Activated CD8-positive, alpha-beta memory T cell treated with anti-CD3 and anti-CD28 coated beads for 36 hours (primary cell): ENCODE measurements at places on chromosomes 4 and X. TPM values are rescaled to one million over a fixed set of nuclear protein-coding genes. Genes with fewer than 3 reads are reported as not detected.

The C4orf50 gene
- 0.19 TPM for total RNA-seq

The ATG4A gene
- 9.4 TPM for total RNA-seq

The GPC3 gene
- not detected for total RNA-seq

The FUNDC1 gene
- 10.5 TPM for total RNA-seq

The EREG gene
- total RNA-seq: not detected

The TEX11 gene
- not detected for total RNA-seq

The KLHL2 gene
- 27.0 TPM for total RNA-seq

The GABRA4 gene
- total RNA-seq: not detected

The GUCY1B1 gene
- total RNA-seq: 0.08 TPM

The DCAF4L1 gene
- 0.25 TPM for total RNA-seq

The FBXL5 gene
- 29.6 TPM for total RNA-seq

The STOX2 gene
- total RNA-seq: not detected

The SPIN4 gene
- total RNA-seq: 6.0 TPM

The XAGE1A gene
- total RNA-seq: not detected

The VCX3B gene
- not detected for total RNA-seq

The FMR1NB gene
- not detected for total RNA-seq

The ABLIM2 gene
- total RNA-seq: 0.63 TPM

The AMTN gene
- total RNA-seq: not detected

The SMIM9 gene
- total RNA-seq: not detected

The GPR34 gene
- total RNA-seq: 1.0 TPM

The FRMPD4 gene
- total RNA-seq: not detected

The CSN3 gene
- not detected for total RNA-seq

The ZNF141 gene
- 23.6 TPM for total RNA-seq

The TLR3 gene
- 0.13 TPM for total RNA-seq

The SHOX gene
- total RNA-seq: not detected
